PC-9 (cell line): ENCODE measurements at places on chromosomes 3 and 15.

- peak; percentile 64 for DNase-seq
Measured at GRCh38 chr3:129558772-129559564, 16.0 kb downstream of the H1-8 start.

- DNase-seq: no peak
Measured at GRCh38 chr15:51105430-51106016, 10.8 kb upstream of the TNFAIP8L3 start.

DNA sequence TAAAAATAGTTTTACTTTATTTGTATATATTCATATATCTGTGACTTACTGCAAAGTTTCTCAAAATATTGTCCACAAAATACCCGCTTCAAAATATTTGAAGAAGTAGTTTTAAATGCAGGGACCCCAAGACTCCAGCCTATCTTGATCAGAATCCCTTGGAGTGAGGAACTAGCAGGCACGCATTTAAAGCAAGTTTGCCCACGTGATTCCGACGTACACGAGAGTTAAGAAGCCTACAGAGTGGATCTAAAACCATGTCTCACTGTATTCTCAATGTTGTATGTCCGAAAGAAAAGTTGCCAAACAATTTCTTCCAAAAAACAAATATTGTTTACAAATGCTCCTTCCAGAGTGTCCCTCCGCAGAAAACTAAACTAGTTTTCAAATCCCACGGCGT is 1.7 kb downstream of the GABRB3 start:
- no peak for DNase-seq

GRCh38 chr3:169266351-169266750 is 397.2 kb downstream of the MECOM start:
- no peak for DNase-seq

DNA sequence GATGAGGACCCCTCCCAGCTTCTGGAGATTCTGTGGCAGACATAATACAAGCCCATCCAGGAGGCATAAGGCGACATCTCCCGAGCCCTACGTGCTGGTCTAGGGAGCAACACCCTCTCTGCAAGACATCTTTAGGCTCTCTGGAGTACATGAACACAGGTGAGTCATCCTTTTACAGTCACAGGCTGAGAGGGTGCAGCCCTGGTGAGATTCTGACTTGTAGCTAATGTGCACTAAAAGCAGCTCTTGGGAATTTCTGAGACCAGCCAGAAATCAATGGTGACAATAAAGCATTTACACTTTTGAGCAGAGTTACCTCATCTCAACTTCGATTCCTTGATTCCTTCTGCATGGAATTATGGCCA is 131.1 kb downstream of the XXYLT1 start:
- peak; percentile 47 for DNase-seq

- no peak for DNase-seq
Measured at GRCh38 chr3:88059380-88060170, 520 bp downstream of the ZNF654 start.

GRCh38 chr3:161474741-161475140 is 21.9 kb upstream of the OTOL1 start:
- DNase-seq: no peak

- DNase-seq: no peak
Measured at GRCh38 chr15:42826251-42826890, 89.4 kb upstream of the CDAN1 start.

DNA sequence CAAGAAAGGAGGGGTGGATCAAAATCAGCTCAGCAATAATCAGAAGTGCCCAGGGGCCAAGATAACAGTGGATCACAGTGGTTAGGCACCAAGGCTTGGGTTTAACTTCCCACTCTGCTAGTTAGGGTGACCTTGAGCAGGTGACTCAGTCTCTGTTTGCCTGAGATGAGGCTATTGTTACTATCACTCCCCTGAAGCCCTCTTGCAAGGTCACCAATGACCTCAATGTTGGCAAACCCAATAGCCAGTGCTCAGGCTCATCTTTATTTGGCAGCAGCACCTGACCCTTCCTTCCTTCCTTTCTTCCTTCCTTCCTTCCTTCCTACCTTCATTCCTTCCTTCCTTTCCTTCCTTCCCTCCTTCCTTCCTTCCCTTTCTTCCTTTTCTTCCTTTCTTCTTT is 102.4 kb upstream of the HACD2 start:
- no peak for DNase-seq

GRCh38 chr3:151816091-151816604 is 2.2 kb downstream of the AADAC start:
- DNase-seq: peak; percentile 76

DNA sequence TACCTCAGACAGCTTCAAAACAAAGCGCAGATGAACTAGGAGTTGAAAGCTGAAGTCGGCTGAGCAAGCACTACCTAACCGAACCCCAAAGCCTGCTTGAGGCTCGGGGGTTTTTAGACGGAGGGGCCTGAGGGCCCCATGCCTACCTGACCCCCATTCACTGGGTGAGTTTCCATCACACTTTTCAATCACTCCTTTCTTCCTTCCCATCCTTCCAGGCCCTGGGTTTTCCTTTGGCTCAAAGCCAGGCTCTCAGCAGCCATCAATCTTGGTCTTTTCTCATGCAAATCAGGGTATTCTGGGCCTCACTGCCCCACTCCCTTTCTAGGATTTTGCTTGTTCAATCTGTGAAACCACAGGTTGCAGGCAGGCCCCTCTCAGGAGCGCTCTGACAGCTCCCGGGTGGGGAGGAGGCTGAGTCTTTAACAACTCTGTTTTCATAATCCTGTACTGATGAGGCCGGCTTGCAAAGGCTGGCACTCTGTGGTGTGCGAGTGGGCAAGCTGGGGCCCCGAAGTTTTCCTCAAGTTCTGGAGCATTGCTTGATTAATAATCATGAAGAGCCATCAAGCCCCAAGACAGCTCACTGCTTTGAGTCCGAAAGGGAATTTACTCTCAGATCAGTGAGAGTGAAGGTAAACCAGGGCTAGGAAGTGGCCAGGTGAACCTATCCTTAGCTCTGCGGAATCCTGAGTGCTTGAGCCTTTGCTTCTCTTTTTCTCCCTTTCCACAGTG is 97.6 kb downstream of the FRMD4B start:
- DNase-seq: peak; percentile 29

GRCh38 chr3:174498638-174499037 is 360.5 kb upstream of the NAALADL2 start:
- no peak for DNase-seq

GRCh38 chr3:47017504-47018268 is 38.2 kb downstream of the NBEAL2 start:
- DNase-seq: peak; percentile 49

DNA sequence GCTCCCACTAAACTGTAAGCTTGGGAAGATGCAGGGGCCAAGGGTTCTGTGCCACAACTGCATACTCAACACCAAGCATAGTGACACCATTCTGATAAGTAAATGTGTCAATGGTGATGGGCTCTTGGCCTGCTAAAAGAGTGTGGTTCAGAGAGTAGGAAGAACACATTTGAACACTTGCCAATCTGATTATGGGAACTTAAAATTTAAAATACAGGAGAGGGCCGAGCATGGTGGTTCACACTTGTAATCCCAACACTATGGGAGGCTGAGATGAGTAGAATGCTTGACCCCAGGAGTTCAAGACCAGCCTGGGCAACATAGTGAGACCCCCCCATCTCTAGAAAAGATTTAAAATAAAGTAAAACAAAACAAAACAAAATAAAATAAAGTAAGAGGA is 34.1 kb downstream of the PTPN9 start:
- DNase-seq: no peak

DNA sequence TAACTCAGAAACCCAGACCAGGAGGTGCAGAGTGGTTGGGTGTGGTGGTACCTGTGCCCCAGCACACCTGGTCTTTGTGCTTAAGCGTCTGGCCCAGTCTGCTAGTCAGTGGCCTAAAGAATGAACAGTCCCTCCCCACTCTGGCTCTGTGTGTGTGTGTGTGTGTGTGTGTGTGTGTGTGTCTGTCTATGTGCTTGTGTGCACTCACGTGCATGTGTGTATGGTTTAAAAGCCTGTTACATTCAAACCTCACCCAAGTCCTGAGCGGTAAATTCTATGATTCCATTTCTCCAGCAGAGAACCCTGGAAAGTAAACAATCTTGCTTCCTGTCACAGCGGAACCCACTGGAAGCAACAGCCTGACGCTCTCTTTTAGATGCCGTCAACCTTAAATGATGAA is 34.2 kb downstream of the EDEM1 start:
- no peak for DNase-seq

- peak; percentile 28 for DNase-seq
Measured at GRCh38 chr3:101809178-101810021, 30.4 kb downstream of the NXPE3 start.

- no peak for DNase-seq
Measured at GRCh38 chr15:64131547-64131946, 20.0 kb upstream of the SNX22 start.

DNA sequence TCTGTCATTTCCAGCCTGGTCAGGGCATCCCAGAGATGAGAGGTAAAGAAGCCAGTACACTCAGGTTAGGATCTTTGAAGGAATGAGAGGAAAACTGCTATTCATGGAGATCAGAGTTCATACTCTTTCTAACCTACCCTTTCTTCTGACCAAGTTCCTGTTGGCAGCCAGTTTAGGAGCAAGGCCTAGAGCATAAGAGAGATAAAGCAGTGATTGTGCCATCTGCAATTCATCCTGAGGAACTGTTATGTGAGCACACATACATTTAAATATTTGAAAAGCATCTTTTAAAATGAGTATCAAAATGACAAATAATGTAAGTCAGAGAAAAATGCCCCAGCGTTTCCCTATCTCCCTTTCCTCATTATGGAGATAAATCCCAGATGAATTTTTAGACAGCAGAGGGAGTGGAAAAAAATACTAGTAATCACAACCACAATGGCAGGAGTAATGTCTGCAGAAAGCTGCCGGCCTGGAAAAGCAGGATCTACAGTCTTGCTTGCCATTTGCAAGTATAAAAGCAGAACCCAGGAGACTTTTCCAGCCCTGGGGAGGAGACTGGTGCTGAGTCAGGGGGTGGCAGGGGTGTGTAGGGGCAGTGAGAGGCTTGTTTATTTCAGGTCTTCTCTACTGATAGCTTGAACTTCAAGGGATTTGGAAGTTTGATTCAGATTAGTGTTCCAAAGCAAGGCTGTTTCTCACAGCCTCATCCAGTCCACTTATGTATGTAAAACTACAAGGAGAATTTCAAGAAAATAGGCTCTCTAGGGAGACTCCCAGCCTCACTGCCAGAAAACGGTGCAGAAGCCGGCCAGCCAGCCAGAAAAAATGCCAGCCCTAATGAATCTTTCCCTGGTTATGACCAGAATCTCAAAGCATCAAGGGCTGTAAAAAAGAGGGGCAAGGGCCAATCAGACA is 1052.4 kb downstream of the TUSC7 start:
- DNase-seq: no peak

- peak; percentile 17 for DNase-seq
Measured at GRCh38 chr3:100634493-100635272, 25.3 kb downstream of the ADGRG7 start.

GRCh38 chr3:176074096-176074495 is 1123.2 kb downstream of the TBL1XR1 start:
- DNase-seq: no peak

- DNase-seq: no peak
Measured at GRCh38 chr15:44308415-44308814, 19.9 kb downstream of the GOLM2 start.

GRCh38 chr15:74172701-74173379 is 670 bp upstream of the ISLR start:
- DNase-seq: no peak
